Stimulated activated CD8-positive, alpha-beta memory T cell treated with anti-CD3 and anti-CD28 coated beads, Interleukin-7, amount 100 ng/mL, for 1 hour (primary cell): ENCODE measurements at places on chromosomes 4 and X.

- DNase-seq, result no peak
These were observed 185.0 kb downstream of the CPE start for GRCh38 chr4:165563851-165564250.

DNA sequence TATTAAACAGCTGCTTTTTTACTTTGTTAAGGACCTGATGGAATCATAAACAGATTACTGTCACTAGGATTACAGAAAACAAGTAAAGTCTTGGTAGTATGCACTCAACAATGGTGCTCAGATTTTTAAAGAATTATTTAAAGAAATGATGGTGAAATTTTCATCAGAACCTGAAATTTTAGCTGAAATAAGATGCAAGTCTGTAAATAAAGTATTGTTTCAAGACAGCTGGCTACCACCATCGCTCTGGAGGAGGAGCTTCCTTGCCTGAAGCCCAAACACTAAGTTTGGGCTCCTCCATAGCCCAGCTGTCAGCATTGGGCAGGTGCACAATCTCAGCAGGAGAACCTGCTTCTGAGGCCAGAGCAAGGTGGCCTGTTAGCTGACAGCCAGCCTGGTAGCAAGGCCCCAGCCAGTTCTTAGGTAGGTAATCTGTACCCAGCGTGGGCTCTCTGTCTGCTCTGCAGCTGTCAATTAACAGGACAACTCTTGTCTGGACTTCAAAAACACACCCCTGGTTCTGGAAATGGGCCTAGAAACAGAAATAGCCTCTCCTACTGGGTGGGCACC, 4.6 kb downstream of the GAB1 start:
- no peak for DNase-seq

DNA sequence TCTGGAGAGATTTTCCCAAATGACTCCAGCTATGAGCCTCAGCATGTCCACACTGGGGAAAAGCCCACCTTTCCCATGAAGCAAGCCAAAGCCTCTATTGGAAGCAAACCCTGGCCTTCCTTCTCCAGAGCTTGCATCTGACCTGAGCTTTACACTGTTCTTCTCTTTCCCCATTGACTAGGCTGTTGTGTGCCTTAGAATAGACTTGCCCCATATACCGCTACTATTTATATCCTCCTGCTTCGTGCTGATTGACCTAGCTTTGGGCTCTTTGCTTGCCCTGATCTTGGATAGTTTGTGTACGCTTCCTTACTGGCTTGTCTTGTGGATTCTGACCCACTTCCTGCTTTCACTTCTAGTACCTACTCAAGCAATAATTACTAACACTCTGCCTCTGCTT, 30.9 kb downstream of the FAM9B start:
- DNase-seq, result no peak

DNA sequence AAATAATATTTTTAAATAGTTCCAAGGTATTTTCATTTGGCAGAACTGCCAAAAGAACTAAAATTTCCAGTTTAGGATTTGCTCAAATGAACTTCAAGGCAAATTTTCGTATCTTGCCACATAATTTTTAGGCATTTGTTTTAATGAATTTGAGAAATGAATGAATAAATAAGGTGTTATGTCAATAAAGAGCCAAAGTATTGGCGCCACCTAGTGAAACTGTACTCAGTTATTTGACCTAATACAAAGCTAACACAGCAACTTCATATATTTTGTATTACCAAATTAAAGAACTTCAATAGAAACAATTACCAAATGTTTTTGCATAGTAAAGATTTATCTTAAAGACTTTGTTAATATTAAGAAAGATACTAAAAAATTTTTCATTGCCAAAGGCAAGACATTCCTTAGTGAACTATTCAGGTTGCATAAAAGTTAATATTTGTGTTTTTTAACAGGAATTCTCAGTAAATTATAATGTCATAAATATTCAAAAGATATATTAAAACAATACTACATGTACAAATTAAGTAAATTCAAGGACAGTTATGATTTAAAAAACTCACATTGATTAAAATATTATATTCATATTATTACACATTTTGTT, 50.3 kb downstream of the STPG2 start:
- no peak for DNase-seq

- no peak for DNase-seq
These were observed 130.4 kb upstream of the FRMPD4 start for GRCh38 chrX:12007881-12008280.

- DNase-seq, result no peak
These were observed 153.2 kb upstream of the FRG1 start for GRCh38 chr4:189787216-189788031.

- no peak for DNase-seq
These were observed 10.0 kb downstream of the GPR82 start for GRCh38 chrX:41733939-41734338.

DNA sequence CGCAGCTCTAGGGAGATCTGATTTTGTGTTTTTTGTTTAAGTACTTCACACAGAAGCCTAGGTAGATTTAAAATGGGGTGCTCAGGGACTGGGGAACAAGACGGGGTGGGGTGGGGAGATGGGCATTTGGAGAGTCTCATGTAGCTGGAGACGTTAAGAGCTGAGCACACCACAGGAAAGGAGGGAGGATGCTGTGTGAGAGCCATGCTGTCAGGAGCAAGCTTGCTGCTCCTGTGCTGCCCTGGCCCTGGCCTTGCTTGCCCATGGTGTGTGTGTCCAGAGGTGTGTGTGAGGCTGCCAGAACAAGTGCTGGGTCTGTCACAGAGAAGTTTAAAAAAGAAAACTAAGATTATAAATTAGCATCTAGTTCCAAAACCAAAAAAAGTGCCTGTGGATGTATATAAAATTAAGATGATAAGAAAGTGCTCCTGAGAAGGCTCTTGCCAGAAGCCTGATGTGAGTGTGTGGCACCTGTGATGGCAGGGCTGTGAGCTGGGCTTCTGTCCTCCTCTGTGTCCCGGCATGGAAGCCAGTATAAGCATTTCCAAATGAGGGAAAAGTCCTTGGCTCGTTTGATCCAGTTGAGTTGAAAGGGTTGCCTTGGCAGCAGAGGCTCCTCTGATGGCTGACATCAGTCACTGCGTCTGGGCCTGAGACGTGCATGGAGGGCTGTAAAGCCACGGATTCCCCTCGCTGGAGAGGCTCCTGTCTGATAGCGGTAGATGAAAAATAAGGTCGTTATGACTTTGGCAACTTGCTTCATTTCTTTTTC, 63.5 kb downstream of the NELFA start:
- DNase-seq, result no peak

- no peak for DNase-seq
These were observed 9.0 kb upstream of the IGFBP7 start for GRCh38 chr4:57119054-57119651.

DNA sequence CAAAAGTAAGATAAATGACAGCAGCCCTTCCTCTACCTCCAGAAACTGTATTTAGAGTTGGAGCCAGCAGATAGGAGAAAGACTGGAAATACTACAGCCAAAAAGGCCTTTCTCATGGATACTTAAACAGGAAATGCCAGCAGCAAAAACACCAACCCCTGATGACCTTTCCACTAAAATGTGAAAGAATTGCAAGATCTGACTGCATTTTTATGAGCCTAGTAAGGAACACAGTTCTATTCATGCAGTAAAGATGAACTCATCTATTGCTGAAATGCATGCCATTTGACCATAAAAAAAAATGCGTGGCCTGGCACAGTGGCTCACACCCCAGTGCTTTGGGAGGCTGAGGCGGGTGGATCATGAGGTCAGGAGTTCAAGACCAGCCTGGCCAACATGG, 19.9 kb downstream of the ABCG2 start:
- DNase-seq, result no peak

GRCh38 chr4:20028645-20029044, 223.1 kb upstream of the SLIT2 start:
- DNase-seq, result no peak

DNA sequence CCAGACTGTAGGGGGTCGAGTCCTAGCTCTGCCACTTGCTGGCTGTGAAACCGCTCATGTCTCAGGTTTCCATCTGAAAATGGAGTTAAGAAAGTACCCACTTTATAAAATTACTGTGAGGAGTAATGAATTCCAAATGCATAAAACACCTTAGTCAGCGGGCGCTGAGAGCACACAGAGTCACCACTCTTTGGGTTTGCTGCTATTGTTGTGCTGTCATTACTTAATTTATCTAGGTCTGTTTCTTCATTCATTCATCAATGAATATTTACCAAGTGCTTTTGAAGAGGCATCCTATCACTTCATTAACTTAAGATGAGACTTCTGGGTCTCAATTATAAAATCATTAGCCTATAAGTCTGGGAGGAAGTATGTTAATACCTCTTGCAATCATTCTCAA, 317.3 kb downstream of the FBXW7 start:
- DNase-seq, result no peak
